H1 (cell line): ENCODE measurements at places on chromosomes 1 and 21.

DNA sequence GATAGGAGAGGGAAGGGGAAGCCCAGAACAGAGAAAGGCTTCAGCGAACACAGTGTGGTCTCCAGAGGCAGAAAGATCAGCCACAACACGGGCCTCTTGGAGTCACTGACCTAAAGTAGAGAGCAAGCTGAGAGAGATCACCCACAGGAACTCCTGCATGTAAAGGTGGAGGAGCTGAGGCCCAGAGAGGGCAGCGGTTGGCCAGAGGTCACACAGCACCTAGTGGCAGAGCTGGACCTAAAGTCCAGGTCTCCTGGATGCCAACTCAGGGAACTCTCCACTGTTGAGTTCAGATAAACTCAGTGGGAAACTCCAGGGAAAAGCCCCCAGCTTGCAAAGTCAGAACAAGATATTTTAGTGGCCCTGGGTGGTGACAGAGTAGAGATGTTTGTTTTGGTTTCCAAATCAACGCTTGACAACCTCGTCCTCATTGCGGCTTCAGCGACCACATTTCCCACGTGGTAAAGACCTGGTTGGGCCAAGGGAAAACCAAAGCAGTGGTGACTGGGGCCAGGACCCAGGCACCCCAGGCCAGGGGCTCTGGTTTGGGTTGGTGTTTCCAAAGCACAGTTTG, 4.6 kb downstream of the IFFO2 start:
- DNase-seq, result no peak

DNA sequence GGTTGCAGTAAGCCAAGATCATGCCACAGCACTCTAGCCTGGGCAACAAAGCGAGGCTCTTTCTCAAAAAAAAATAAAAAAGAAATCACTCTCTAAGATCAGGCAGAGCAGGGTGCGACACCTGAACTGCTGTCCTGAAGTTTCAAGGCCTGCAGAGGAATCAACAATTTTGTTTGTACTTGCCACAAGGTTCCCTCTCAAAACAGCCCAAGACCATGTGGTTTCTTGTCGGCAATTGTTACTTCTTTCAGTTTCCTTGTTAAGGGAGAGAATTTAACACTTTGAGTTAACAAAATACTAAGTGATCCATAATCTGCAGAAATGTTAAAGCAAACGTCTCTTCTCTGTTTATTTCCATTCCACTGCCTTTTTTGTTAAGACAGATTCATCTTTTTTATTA, 36.5 kb downstream of the MACO1 start:
- DNase-seq, result no peak

DNA sequence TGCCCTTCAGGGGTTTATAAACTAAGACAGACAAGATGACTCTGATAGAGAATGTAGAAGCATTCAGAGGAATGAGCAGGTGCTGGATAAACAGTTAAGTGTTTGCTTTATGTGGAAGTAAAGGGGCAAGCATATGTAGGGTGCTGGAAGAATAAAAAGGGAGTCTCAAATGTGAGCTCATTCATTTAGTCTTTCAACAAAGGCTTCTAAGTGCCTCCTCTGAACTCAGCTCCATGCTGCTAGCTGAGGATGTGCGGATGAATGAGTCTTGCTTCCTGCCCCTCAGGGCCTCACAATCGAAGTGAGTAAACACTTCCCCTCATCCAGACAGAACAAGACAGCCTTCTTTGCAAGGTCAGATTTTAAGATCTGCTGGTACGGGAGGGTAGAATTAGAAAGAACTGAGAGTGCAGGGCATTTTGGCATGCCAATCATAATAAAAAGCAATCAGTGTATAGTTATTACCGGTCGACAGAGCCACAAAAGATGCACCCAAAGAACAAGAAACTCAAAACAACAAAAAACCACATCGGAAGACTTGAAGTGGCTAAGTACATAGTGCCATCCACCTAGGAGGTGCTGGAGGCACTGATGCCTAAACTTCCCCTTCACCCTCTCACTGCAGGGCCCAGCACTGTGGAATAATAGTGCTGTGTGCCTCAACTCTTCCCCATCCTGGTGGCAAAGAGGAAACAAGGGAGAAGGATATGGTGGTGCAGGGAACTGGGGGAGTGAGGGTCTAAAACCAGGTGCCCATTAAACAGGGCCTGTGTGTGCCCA, 69.8 kb downstream of the TNR start:
- no peak for DNase-seq

DNA sequence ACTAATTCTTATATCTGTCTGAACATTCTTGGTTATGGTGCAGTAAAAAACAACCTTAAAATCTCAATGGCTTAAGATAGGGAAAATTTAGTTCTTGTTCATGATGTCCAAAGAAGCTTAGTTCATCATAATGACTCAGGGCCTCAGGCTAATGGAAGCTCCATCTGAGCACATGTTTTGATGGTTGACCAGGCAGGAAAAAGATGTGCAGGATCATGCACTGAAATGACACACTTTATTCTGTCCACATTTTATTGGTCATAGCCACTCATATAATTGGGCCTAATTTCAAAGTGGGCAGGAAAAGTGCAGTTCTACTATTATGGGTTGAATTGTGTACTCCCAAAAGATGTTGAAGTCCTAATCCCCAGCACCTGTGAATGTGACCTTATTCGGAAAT, 198.2 kb downstream of the CENPF start:
- no peak for DNase-seq

- DNase-seq, result no peak
Observed at GRCh38 chr1:113531321-113531720, 141.0 kb downstream of the MAGI3 start.

- DNase-seq, result no peak
Observed at GRCh38 chr1:183277821-183278738, 92.0 kb downstream of the LAMC2 start.
